ENCODE measurements at places on chromosomes 2 and 18. TPM values are rescaled to one million over a fixed set of nuclear protein-coding genes. Genes with fewer than 3 reads are reported as not detected.

GRCh38 chr2:194545978-194546377, 1111.0 kb upstream of the SLC39A10 start:
- no peaks in the 10 kb centered on the region for H3K27me3 ChIP-seq
- H3K36me3 ChIP-seq: no peaks in the 10 kb centered on the region
- no peak overlapping the region for H3K27ac ChIP-seq
- H3K4me1 ChIP-seq: no peaks in the 10 kb centered on the region
- DNase-seq: no peak
- H3K4me3 ChIP-seq: no peak overlapping the region

GRCh38 chr2:18545384-18545783, 15.1 kb downstream of the RDH14 start:
- H3K4me1 ChIP-seq: peaks cover 23% of the 10 kb centered on the region
- peaks cover 3% of the 10 kb centered on the region for H3K27me3 ChIP-seq
- no peak overlapping the region for H3K4me3 ChIP-seq
- DNase-seq: no peak
- peaks cover 2% of the 10 kb centered on the region for H3K36me3 ChIP-seq
- no peak overlapping the region for H3K27ac ChIP-seq

GRCh38 chr2:27021253-27022049, 11.3 kb upstream of the TMEM214 start:
- H3K4me1 ChIP-seq: no peaks in the 10 kb centered on the region
- H3K36me3 ChIP-seq: no peaks in the 10 kb centered on the region
- H3K27ac ChIP-seq: no peak overlapping the region

- H3K27ac ChIP-seq: no peak overlapping the region
- peaks cover 29% of the 10 kb centered on the region for H3K4me1 ChIP-seq
- no peak overlapping the region for H3K4me3 ChIP-seq
- peaks cover 59% of the 10 kb centered on the region for H3K27me3 ChIP-seq
- DNase-seq: no peak
- no peaks in the 10 kb centered on the region for H3K36me3 ChIP-seq
Observed at GRCh38 chr18:46756025-46756558, 761 bp downstream of the ST8SIA5 start.

GRCh38 chr2:128313931-128314347, 4.7 kb downstream of the HS6ST1 start:
- peak; percentile 7 for DNase-seq
- no peaks in the 10 kb centered on the region for H3K36me3 ChIP-seq
- H3K4me1 ChIP-seq: peaks cover 24% of the 10 kb centered on the region
- no peak overlapping the region for H3K27ac ChIP-seq
- peaks cover 3% of the 10 kb centered on the region for H3K27me3 ChIP-seq

DNA sequence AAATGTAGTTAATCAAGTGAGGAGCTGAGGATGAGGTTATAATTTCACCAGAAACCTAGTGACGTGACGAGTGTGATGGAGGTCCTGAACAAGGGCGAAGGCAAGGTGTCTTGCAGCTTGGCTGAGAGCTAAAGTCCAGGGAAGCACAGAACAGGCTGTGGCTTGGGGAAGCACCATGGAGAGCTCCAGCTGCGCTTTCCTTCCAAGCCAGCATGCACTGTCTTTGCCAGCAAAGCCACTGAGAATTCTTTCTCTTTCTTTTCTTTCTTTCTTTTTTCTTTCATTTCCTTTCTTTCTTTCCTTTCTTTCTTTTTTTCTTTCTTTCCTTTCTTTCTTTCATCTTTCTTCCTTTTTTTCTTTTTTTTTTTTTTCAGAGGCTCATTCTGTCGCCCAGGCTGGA, 239.3 kb downstream of the FBXO15 start:
- no peaks in the 10 kb centered on the region for H3K36me3 ChIP-seq
- no peaks in the 10 kb centered on the region for H3K4me1 ChIP-seq
- H3K4me3 ChIP-seq: no peak overlapping the region
- DNase-seq: no peak

GRCh38 chr2:112121682-112122254, 16.4 kb upstream of the FBLN7 start:
- H3K27me3 ChIP-seq: no peaks in the 10 kb centered on the region
- H3K36me3 ChIP-seq: peaks cover 18% of the 10 kb centered on the region
- no peak overlapping the region for H3K4me3 ChIP-seq
- H3K4me1 ChIP-seq: no peaks in the 10 kb centered on the region
- peak; percentile 68 for DNase-seq

DNA sequence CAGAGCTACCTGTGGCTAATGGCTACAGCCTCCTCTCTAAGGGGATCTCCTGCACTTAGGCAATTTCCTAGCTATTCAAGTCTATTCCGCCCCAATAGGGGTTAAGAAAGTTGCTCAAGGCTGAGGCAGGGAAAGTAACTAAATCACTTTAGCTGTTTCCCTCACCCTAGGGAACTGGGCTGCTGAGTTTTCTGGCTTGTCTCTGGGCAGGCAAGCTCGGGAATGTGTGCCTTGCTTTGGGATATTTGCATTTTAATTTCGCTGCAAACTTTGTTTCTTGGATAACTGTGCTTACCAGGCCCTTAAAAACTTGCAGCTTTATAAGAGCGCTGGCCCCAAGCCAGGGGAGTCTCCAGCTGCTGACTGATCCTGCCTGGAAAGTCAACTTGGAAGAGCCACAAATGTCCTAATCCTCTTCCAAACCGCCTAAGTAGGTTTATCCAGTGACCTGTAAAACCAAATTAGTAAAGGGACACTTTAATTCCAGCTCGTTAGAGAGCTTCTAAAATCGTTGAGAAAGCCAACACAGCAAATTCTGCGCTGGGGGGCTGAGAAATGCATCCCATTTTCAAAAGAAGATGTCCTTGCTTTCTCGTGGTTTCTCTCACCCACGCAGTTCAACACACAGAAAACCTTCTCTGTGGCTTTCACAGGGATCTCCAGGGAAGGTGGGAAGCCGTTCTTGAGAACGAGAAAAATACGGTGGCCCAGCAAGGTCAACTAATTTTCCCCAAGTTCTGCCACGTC, 59.5 kb upstream of the SP3 start:
- H3K4me3 ChIP-seq: no peak overlapping the region
- no peaks in the 10 kb centered on the region for H3K4me1 ChIP-seq
- peaks cover 2% of the 10 kb centered on the region for H3K27me3 ChIP-seq
- H3K36me3 ChIP-seq: no peaks in the 10 kb centered on the region
- H3K27ac ChIP-seq: no peak overlapping the region

Gene EML6
- 1.2 TPM for total RNA-seq

Gene TNS1
- 13.5 TPM for total RNA-seq

Gene TBR1
- not detected for total RNA-seq

Gene GREB1L
- total RNA-seq: not detected

Gene CIB4
- not detected for total RNA-seq

Gene NDC80
- total RNA-seq: 92.3 TPM

All from activated CD4-positive, alpha-beta T cell treated with anti-CD3 and anti-CD28 coated beads, Interleukin-2, amount 10 ng/mL, durations not matched to agents 7 days and 5 days (primary cell).